Effector CD8-positive, alpha-beta T cell (primary cell): ENCODE measurements at places on chromosomes 5 and 9.

GRCh38 chr5:77065256-77065655 is 21.8 kb downstream of the ZBED3 start:
- DNase-seq, result no peak

GRCh38 chr9:5714501-5715401 is 85.8 kb downstream of the RIC1 start:
- DNase-seq, result no peak

DNA sequence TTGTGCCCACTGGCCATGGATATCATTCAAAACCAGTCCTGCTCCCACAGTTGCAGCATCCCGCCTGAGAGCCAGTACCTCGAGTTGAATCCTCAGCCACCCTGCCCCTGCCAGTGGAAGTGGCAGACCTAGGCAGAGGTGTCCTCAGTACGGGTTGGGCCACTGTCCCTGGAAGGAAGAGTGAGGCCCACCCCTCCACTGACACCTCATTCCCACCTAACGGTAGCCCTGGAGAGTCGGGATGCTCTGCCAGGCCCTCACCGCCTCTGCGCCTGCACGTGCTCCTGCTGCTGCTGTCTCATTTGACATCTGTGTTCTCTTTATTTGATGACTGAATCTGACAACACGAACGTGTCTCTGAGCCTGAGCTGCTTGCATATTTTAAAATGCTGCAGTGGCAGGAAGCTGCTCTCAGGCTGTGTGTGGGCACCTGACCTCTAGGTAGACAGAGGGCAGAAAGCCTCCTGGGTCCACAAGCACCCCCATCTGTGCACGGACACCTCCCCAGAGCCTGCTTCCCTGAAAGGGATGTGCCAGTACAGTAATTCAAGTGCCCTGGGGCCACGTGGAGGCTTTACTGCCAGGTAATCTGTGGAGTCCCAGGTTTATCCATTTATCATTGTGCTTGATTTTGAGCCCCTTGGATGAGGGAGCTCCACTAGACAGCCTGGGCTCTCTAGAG is 194.7 kb downstream of the CACNA1B start:
- DNase-seq, result no peak

DNA sequence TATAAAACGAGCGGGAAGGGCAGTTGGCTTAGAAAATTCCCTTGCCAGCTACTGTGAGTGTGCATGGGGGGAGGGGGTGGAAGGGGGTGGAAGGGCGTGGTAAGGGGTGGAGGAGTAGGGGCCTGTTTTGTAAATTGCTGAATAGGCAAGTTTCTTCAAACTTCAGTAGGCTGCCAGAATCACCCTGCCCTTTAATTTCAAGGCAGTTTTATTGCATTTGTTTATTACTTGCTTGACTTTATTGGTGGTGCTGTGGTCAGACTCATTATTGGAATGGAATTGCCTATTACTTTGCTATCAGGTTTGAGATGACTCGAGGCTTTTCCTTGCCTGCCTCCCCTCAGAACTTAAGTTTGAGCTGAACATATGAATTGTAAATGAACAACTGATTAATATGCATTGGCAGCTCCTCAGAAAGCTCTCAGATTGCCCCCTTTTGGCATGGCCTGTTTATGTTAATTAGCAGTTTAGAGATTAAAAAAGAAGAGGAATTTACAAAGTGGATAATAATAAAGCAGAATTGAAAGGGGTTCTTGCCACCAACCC is 76.0 kb downstream of the SEMA6A start:
- no peak for DNase-seq

DNA sequence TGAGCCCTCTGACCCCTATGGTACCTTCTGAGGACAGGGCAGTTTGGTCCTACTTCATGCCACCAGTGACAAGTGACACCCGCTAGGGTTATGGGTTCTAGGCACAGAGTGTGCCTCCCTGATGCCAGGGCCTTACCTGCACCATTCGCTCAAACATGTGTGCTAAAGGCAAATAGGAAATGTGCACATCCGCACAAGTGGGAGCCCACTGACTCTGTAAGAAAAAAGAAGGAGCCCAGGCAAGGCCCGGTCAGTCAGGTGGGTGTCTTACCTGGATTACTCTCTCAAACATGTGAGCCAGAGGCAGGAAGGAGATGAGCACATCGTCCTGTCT is 29.1 kb upstream of the MEIKIN start:
- no peak for DNase-seq

- DNase-seq, result no peak
These were observed 168.6 kb downstream of the EFNA5 start for GRCh38 chr5:107501965-107502675.

GRCh38 chr9:83056174-83056573 is 6.8 kb downstream of the RASEF start:
- no peak for DNase-seq

- DNase-seq, result no peak
These were observed 66.7 kb downstream of the PPARGC1B start for GRCh38 chr5:149796836-149797235.

GRCh38 chr9:97919217-97919813 is 3.0 kb downstream of the TRMO start:
- DNase-seq, result no peak

DNA sequence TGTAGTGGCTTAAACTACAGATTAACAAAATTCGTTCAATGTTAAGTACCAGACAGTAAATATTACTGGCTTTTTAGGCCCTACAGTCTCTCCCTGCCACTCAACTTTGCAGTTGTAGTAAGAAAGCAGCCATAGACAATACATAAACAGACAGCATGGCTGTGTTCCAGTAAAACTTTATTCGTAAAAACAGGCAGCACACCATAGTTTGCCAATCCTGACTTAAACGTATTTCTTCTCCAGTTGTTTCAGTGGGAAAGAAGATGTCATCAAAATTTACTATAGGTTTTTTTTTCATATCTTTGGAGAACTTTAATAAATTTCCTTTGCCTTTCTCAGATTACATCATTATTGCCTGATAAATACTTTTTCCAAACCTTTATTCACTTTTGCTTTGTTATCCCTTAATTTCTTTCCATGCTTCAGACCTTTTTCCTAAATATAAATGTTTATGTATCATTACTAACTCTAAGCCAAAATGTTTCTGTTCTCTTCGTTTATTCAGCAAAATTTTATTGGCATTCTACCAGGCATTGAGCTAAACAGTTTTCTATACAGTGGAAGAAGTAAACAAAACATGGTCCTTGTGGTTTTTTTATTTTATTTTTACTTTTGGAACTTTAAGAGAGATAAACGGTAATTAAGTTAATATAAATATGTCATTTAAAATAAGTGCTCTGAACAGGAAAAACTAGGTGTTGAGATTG is 64.5 kb downstream of the SLF1 start:
- DNase-seq, result no peak

- no peak for DNase-seq
These were observed at the start of gene EGFL7 for GRCh38 chr9:136662656-136663581. Gene EGFL7 (plus strand): TSS chr9:136662916. CDS start chr9:136668283, 5,367 bp downstream.

DNA sequence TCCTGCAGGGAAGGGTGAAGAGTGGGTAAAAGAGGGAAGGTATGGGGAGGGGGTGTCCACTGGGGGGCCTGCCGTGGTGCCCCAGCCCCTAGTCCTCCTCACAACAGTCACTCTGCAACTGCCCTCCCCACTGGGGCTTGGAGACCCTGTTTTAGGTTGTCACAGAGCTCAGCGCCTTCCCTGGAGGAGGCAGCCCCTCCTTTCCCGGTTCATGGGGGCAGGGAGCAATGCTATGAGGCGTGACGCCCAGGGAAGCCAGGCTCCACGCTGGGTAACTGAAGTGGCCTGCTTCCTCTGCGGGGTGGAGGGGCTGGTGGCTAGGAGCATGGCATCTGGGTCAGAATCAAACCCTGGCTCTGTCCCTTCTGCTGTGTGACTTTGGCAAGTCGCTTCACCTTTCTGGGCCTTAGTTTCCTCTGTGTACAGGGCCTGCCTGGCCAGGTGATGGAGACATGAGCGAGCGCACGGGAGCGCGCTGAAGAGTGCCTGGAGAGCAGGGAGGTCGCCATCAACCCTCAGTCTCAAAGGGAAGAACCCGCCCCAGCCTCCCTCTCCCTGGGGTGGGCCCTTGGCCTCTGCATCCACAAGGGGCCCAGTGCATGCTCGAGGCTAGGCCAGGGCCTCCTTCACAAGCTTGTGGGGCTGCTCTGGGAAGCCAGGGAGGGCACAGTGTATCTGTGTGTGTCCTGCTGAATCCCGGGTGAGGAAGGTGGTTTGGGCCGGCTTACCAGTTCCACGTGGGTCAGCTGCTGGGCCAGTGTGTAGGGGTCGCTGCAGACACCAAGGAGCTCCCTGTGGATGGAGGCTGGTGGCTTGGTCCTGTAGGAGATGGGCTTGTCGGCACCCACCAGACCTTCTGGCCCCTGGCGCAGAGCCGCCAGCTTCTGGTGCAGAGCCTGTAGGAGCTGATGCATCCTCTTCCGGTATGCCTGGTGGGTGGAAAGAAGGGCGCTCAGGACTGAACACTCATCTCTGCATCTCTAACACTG is 56.4 kb upstream of the RNF130 start:
- DNase-seq, result no peak

DNA sequence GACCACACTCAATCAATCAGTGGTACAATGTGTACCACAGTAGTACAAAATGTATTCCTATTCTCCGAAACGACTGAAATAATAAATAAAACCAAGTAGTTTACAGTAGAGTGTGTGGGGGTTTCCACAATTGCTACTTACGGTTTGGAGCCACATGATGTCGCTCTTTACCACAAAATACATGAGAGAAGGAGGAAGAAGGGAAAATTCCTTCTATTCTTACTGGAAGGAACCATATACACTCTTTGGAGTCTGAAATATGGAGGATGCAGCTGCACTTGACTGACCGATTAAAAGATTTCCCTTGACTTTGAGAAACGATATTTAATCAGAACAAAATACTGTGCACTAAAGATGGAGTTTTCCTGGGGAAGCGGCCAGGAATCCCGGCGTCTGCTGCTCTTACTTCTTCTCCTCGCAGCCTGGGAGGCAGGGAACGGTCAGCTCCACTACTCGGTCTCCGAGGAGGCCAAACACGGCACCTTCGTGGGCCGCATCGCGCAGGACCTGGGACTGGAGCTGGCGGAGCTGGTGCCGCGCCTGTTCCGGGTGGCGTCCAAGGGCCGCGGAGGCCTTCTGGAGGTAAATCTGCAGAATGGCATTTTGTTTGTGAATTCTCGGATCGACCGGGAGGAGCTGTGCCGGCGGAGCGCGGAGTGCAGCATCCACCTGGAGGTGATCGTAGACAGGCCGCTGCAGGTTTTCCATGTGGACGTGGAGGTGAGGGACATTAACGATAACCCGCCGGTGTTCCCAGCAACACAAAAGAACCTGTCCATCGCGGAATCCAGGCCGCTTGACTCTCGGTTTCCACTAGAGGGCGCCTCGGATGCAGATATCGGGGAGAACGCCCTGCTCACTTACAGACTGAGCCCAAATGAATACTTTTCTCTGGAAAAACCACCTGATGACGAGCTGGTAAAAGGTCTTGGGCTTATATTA is at the start of gene PCDHA4:
TSS of gene PCDHA4 (plus strand) at position 235 of the 942 bp plus-strand sequence.
- DNase-seq, result no peak

DNA sequence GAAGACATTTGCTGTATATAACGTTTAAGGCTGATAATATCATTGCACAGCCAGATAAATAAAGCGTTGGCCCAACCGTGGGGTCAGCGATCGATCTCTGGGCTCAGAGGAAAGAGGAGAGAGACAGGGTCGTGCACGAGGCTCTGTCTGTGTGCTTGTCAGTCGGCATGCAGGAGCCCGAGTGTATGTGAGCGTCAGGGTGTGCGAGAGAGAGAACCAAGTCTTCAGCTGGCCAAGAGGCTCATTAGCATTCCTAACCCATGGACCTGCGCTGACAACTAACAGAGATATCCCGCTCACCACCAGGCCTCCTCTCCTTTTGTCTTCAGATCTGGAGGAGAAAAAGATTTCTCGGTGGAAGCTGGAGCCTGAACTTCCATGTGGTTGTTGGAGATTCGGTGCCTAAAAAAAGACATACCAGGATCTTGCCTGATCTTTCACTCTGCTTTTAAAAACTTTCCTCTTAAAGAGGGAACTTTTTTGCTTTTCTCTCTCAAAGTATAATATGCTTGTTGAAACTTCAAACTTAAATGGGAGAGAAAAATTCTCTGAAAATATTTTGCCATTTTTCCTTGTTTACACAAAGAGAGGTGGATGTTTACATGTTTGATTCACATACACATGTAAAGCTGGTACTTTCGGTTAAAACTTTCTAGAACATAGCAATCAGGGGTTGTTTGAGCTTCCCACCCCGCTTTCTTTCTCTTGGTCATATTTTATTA is 16.5 kb downstream of the NR2F1 start:
- no peak for DNase-seq

GRCh38 chr9:93598647-93599241 is 22.4 kb downstream of the PHF2 start:
- DNase-seq, result no peak

DNA sequence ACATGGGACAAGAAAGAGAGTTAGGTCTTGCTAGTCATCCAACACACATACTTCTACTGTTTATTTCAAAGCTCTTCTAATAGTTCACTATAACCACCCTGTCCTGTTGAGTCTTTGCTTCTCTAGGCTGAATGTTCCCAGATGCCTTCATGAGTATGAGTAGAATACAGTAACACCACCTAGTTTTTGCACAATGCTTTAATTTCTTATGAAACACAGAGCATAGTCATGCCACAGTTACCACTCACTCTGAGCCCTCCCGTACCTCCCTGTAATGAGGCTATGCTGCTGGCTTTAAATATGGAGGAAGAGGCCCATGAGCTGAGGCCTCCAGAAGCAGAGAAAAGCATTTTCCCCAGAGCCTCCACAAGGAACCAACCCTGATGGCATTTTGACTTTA is 75.0 kb upstream of the SLC1A3 start:
- no peak for DNase-seq

GRCh38 chr5:180034564-180034963 is 37.0 kb downstream of the RNF130 start:
- no peak for DNase-seq

GRCh38 chr5:132445930-132446329 is 44.6 kb downstream of the IRF1 start:
- no peak for DNase-seq

DNA sequence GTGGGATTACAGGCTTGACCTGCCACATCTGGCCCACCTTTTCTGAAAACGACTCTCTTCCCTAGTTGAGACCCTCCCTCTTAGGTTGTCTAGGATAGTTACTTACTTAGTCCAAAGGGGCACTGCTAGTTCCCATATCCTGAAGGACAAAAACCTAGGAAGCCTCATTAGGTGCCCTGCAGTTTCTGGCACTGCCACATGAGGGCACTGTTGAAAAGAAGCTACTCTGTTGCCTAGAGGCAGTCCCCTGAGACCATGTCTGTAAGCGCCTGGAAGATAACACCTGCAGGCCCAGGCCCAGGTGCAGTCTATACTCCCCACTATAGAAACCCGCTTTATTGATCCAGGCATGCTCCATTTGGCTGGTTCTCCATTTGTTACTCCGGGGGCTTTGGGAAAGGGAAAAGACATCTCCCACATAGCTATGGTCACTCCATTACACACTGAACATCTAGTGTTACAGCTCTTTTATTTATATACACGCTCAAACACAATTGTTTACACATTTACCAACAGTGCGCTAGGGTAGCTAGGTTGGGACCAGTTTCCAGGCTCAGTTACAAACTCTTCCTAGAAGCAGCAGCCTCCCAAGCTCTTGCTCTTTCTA is 73.4 kb upstream of the PPARGC1B start:
- no peak for DNase-seq

DNA sequence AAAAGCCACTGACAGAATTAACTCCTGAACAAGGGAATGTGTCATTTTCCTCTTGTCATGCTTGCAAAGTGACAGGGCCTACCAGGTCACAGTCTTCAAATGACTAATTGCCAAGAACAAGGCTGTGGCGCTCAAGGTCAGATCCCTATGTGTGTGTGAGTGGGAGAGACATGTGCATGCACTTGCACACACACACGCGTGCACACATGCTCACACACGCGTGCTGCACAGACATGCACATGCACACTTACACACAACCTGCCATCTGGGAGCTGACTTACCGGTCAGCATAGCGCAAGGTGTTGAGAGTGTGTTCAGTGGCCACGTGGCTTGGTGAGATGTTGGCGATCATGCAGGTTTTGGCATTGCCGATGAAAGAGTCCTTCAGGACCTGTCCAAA is 69.8 kb downstream of the KIF24 start:
- no peak for DNase-seq
